ENCODE measurements at places on chromosomes 13 and 19.

DNA sequence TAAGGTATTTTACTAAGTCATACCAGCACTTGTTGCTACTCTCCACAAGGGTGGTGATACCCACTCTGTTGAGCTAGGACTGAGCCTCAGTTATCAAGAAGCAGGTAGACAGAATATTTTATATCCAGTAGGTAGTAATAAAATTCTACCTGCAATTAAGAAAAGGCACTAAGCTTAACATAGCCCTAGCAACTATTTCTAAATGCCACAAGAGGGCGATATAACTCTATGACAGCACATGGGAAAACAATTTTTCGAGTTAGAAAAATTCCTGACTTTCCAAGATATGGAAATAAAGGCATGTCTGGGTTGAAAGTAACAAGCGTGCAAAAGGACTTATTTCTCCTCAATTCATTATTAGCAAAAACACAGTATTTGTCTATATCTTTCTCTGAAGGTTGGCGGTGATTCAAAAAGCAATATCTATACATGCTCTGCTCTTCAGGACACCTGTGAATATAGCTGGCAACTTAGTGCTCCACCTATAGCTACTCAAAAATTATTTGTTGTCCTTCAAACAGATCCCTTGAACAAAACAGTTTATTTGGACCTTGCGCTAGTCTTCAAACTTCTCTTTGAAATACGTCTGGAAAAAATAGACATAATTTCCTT is 14.7 kb downstream of the CCDC169 start:
- no peak for DNase-seq

GRCh38 chr13:108760129-108760528 is 130.7 kb downstream of the MYO16 start:
- DNase-seq, result no peak

DNA sequence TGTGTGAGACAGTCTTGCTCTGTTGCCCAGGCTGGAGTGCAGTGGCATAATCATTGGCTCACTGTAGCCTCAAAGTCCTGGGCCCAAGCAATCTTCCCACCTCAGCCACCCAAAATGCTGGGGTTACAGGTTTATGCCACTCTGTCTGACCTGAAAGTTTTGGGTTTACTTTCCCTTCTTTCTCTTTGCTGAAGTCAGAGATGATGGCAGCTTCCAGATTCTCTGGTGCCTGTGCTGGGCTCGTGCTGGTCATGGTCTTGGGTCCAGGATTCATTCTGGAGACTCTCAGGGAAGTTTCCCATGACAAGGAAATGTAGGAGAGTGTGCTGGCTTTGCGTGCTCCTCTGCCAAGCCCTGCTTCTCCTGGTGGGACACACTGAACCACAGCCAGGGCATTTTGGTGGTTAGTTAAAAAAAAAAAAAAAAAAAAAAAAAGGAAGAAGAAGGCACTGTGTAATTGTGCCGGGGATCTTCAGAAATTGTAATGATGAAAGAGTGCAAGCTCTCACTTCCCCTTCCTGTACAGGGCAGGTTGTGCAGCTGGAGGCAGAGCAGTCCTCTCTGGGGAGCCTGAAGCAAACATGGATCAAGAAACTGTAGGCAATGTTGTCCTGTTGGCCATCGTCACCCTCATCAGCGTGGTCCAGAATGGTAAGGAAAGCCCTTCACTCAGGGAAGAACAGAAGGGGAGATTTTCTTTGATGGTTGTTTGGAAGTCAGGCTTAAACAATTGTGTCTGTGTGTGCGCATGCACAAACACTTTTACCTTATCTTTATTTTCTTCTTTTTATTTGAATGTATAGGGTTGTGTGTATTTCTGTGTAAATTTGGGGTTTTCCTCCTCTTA is at the start of gene ALOX5AP:
ALOX5AP (plus strand) TSS at position 519 of the 847 bp plus-strand sequence; CDS start at position 582, 63 bp downstream.
- DNase-seq, result peak; percentile 26

GRCh38 chr19:58566989-58567388 is 6.1 kb downstream of the MZF1 start:
- no peak for DNase-seq

GRCh38 chr13:90918536-90918935 is 429.0 kb upstream of the MIR17HG start:
- DNase-seq, result no peak

DNA sequence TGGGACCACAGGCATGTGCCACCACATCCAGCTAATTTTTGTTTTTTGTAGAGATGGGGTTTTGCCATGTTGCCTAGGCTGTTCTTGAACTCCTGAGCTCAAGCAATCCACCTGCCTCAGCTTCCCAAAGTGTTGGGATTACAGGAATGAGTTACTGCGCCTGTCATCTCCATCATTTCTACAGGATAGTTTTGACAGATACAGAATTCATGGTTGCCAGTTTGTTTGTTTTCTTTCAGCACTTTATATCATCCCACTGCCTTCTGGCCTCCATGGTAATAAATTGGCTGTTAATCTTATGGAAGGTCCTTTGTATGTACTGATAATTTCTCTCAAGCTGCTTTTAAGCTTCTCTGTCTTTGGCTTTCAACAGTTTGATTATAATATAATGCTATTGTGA is 165.2 kb downstream of the RNF17 start:
- no peak for DNase-seq

GRCh38 chr19:6719540-6719861 is 949 bp downstream of the C3 start:
- DNase-seq, result no peak

GRCh38 chr19:40149501-40149900 is 41.7 kb upstream of the MAP3K10 start:
- DNase-seq, result no peak

DNA sequence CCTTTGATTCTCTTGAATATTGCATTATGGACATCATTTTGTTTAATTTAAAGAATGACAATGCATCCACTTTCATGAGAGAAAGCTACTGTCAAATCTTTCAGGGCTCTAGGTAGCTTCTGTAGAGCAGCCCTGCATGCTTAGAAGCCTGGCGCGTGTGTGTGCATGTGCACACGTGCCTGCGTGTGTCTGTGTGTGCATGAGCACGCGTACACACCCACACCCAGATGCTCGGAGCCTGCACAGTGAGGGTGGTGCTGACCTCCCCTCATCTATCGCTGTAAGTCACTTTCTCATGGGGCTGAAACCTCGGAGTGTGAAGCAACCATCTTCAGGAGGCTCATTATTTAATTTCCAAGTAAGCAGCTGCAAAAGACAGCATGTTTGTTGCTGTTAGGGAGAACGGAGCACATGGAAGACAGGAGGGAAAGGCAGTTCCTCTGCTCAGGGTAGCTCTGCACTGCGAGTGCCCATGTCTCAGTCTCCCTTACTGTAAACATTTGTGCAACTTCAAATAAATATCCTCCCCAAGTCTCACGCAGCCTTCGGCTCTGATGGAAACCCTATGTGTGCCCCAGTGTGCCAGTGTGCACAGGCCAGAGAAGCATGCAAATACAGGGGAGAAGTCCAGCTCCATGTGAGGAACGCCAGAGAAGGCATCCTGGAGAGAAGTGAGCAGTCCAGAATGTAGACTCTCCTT is 22.8 kb downstream of the TSHZ3 start:
- DNase-seq, result no peak

DNA sequence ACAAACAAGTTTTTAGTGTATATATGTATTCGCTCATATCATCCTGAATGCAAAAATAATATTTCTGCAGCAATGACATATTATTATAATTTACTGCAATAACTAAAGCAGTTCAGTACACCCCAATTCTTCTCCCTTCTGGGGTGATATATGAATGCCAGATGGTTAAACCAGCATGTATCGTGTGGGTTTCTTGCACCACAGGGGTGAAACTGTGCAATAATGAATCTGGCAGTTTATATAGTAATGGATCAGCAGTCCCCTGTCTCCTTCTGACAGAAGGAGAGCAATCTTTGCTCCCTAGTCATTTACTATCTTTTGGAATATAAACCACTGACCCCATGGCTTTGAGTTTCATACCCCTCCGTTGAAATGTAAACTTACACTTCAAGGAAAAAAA is 228.6 kb upstream of the KLHL1 start:
- DNase-seq, result no peak

Measured in activated CD8-positive, alpha-beta memory T cell treated with anti-CD3 and anti-CD28 coated beads, Interleukin-2, amount 50 U/mL, for 4 hours (primary cell).